Caco-2 (cell line): ENCODE measurements at places on chromosomes 16 and 17. TPM values are rescaled to one million over a fixed set of nuclear protein-coding genes. Genes with fewer than 3 reads are reported as not detected.

Gene UNC13D
- 5.5 and 9.0 TPM in 2 replicates for total RNA-seq

Gene PERCC1
- 2.0 and 2.1 TPM in 2 replicates for total RNA-seq

DNA sequence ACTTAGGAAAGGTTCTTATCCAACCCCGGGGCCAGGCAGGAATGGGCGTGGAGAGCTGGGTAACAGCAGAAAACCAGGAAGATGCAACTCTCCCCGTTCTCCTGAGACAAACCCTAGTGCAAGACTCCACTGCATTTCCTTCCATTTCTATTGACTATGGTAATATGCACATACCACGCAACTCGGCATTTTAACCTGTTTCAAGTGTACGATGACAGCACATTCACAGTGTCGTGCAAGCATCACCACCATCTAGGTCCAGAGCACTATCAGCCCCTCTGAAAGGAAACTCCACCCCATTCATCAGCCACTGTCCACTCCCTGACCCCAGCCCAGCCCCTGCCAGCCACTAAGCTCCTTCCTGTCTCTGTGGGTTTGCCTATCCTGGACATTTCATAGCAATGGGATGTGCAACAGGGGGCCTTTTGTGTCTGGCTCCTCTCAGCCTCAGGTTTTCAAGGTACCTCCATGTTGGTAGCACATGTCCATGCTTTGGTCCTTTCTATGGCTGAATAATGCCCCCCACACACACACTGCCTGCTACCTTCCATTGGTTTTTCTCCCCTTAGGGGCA is 441.9 kb downstream of the SOX9 start:
- DNase-seq: no peak

DNA sequence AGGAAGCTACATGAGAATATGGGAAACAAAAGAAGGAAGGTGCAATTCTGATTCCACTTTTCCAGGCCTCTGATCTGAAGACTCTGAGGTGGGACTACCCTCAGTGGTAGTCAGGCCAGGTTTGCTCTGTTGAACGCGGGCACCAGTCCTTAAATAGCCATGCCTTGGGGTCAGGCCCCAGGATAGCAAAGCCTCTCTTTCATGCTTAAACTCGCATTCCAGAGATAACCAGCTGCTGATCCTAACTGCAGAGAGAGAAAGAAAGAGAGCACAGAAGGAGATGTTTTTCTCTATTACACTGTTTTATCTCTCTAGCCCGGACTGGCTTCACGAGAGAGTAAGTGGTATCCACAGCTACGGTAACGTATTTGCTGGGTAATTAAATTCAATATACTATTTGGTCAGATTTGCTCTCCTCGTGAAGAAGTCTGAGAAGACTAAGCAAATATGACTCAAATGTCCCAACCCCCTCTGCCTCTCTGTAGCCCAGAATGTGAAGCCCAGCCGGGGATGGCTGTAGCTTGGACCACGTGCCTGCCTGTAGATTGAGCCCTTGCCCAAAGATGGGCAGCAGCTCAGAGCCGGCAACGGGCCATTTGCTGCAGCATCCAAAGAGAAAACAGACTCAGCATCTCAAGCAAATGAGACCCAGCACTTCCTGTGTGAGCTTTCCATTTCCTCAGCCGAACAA is 122.2 kb downstream of the SMG6 start:
- peak; percentile 41 for DNase-seq

GRCh38 chr17:76149214-76149613 is 8.2 kb upstream of the FOXJ1 start:
- no peak for DNase-seq

- DNase-seq: no peak
These were observed 23.9 kb upstream of the C1QTNF8 start for GRCh38 chr16:1119766-1120576.
